Osteocyte (in vitro differentiated cells): ENCODE measurements at places on chromosomes 2 and 18. TPM values are rescaled to one million over a fixed set of nuclear protein-coding genes. Genes with fewer than 3 reads are reported as not detected.

The CACNB4 gene
- 3.4 and 3.6 TPM in 2 replicates for total RNA-seq

The ZNF521 gene
- 52.2 and 57.1 TPM in 2 replicates for total RNA-seq

The RMC1 gene
- total RNA-seq = 24.9 and 25.5 TPM in 2 replicates

The COBLL1 gene
- total RNA-seq = 8.9 and 11.3 TPM in 2 replicates

The MGAT4A gene
- total RNA-seq = 0.38 TPM in 1 of 2 replicates, not detected in the other

The ARHGAP28 gene
- total RNA-seq = 18.1 and 22.8 TPM in 2 replicates

The NT5DC4 gene
- not detected in 2 replicates for total RNA-seq

The TNFAIP6 gene
- total RNA-seq = not detected in 2 replicates

The STK16 gene
- total RNA-seq = 28.3 and 29.4 TPM in 2 replicates

The ASB18 gene
- total RNA-seq = not detected in 2 replicates

The TCF7L1 gene
- total RNA-seq = 31.8 and 32.4 TPM in 2 replicates
